ENCODE measurements at places on chromosomes 2 and 18.
A peak's percentile ranks its signal among the peaks of the same experiment; 100 is the strongest.

GRCh38 chr2:208204166-208204565 lies 14.3 kb upstream of the C2orf80 start:
- no peak for DNase-seq
- H3K4me3 ChIP-seq, result no peak overlapping the region
- H3K36me3 ChIP-seq, result no peaks in the 10 kb centered on the region
- H3K4me1 ChIP-seq, result no peaks in the 10 kb centered on the region

- H3K27ac ChIP-seq, result no peak overlapping the region
- no peak for DNase-seq
- H3K4me1 ChIP-seq, result peaks cover 29% of the 10 kb centered on the region
These were observed 50.5 kb downstream of the DDX1 start for GRCh38 chr2:15642011-15642814.

- peaks cover 7% of the 10 kb centered on the region for H3K4me1 ChIP-seq
- no peaks in the 10 kb centered on the region for H3K27me3 ChIP-seq
- DNase-seq, result no peak
- no peaks in the 10 kb centered on the region for H3K36me3 ChIP-seq
These were observed 2.4 kb downstream of the FAM171B start for GRCh38 chr2:186696290-186696689.

DNA sequence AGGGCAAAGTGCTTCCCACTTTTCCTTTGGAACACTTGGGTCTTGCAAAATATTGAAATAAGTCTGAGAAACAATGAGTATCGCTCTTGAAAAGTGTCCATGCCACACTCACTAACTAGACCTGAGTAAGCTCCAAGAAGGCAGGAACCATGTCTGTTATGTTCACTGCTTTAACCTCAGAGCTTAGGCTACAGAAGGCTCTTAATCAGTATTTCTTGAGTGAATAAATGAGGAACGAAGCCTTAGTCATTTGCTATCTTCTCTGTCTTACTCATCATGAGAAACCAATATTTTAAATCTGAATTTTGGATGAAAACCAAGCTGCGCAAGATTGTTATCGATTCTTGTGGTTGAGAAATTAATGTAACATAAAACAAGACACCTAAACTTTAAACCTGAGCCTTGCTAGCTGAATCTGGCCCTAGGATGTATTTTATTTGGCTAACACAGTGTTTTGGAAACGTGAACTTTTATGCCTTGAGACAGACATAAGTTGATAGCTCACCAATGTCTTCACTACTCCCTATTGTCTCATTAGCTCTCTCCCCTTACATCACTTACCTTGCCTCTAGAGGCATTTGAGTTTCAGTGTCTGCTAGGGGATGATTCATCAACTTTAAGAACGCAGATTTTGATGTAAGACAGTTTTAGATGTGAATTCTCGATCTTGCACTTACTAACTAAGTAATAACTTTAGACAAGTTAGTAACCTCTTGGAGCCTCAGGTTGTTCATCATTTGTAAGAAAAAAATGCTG lies 392.8 kb upstream of the MEIS1 start:
- H3K4me3 ChIP-seq, result no peak overlapping the region
- no peaks in the 10 kb centered on the region for H3K4me1 ChIP-seq
- H3K36me3 ChIP-seq, result no peaks in the 10 kb centered on the region
- H3K27ac ChIP-seq, result no peak overlapping the region
- DNase-seq, result no peak

GRCh38 chr18:62338446-62339105 lies 13.5 kb downstream of the TNFRSF11A start:
- no peaks in the 10 kb centered on the region for H3K4me1 ChIP-seq
- no peak for DNase-seq
- H3K4me3 ChIP-seq, result no peak overlapping the region
- H3K27me3 ChIP-seq, result no peaks in the 10 kb centered on the region
- no peaks in the 10 kb centered on the region for H3K36me3 ChIP-seq

- no peak overlapping the region for H3K27ac ChIP-seq
- no peaks in the 10 kb centered on the region for H3K36me3 ChIP-seq
- DNase-seq, result no peak
- no peak overlapping the region for H3K4me3 ChIP-seq
- H3K4me1 ChIP-seq, result no peaks in the 10 kb centered on the region
These were observed 50.5 kb downstream of the KLHL29 start for GRCh38 chr2:23435250-23436035.

- H3K36me3 ChIP-seq, result no peaks in the 10 kb centered on the region
- H3K4me1 ChIP-seq, result no peaks in the 10 kb centered on the region
- no peaks in the 10 kb centered on the region for H3K27me3 ChIP-seq
- no peak for DNase-seq
These were observed 12.4 kb downstream of the LMAN2L start for GRCh38 chr2:96727431-96727830.

DNA sequence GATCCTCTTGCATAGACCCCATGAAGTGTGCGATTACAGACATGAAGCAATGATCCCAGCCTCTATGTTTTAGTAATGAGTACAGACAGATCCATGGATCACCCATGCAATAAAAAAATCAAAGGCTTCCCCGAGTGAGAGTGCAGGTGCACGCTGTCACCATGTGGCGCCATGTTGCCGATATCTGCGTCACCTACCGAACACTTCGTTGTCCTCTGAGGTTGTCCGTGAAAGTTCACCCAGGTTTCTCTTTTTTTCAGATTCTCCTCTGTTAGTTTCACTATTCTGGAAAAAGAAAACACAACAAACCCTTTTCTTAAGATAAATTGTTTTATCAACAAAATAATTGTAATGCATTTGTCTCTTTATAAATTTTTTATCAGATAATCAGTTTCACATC lies 66.5 kb downstream of the MBP start:
- H3K4me1 ChIP-seq, result peaks cover 30% of the 10 kb centered on the region
- no peak for DNase-seq
- no peak overlapping the region for H3K4me3 ChIP-seq

DNA sequence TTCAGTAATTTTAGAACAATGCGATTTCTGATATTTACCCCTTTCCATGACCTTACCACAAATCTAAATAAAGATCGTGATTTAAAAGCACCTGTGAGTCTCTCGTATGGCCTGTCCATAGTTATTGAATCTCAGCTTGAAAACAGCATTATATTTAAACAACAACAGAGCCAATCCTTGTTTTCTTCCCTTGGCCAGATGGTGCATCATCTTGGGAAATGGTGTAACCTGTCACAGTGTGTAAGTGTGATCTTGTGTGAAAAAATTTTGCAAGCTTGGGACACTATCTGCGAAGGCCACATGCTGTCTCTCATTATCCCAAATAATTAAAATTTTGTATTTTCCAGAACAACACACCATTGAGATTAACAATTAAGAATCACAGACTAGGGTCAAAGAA lies 262.7 kb upstream of the SPHKAP start:
- no peaks in the 10 kb centered on the region for H3K36me3 ChIP-seq
- H3K27ac ChIP-seq, result no peak overlapping the region
- H3K27me3 ChIP-seq, result no peaks in the 10 kb centered on the region
- H3K4me1 ChIP-seq, result no peaks in the 10 kb centered on the region
- no peak overlapping the region for H3K4me3 ChIP-seq

DNA sequence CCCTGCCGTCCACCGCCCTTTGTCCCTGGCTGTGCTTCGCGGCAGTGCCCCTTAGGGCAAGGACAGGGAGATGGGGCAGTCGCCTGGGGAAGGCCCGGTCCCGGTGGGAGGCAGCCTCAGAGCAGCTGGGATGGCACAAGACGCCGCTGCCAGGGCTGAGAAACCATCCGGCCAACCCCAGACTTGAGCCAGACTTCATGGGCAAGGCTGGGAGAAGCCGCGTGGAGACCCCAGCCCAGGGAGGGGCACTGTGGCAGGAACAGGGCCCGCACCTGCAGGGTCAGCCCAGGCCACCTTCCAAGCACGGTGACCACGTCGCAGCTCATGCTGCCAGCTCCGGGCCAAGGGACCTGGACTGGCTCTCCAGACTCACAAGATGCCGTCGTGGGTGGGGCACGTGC lies 84.0 kb downstream of the NFATC1 start:
- H3K4me3 ChIP-seq, result no peak overlapping the region
- no peak overlapping the region for H3K27ac ChIP-seq
- H3K27me3 ChIP-seq, result no peaks in the 10 kb centered on the region
- peak; percentile 56 for DNase-seq
- H3K36me3 ChIP-seq, result peaks cover 13% of the 10 kb centered on the region

GRCh38 chr2:239292531-239292930 lies 108.3 kb downstream of the HDAC4 start:
- H3K27me3 ChIP-seq, result no peaks in the 10 kb centered on the region
- peak overlapping the region; percentile 82 for H3K27ac ChIP-seq
- peak; percentile 5 for DNase-seq

- H3K27me3 ChIP-seq, result no peaks in the 10 kb centered on the region
- H3K4me3 ChIP-seq, result no peak overlapping the region
- DNase-seq, result no peak
These were observed 59.0 kb upstream of the ZNF532 start for GRCh38 chr18:58805467-58806187.

DNA sequence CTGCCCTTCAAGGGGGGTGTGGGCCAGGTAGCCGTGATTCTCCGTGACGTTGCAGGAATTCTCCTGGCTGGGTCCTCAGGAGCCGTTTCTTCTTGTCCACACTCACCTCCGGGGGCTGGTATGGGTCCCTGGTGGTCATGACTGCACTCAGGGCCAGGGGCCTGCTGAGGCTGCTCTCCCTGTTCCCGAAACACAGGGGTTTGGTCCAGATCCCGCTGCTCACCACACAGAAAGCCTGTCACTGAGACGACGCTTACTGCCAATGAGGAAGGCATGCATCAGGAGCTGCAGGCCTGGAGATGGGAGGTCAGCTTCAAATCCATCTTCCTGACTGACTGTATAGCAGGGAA lies 160.7 kb downstream of the RTP5 start:
- no peak overlapping the region for H3K4me3 ChIP-seq
- DNase-seq, result no peak
- no peaks in the 10 kb centered on the region for H3K36me3 ChIP-seq
- H3K27me3 ChIP-seq, result no peaks in the 10 kb centered on the region
- no peaks in the 10 kb centered on the region for H3K4me1 ChIP-seq

Data from heart left ventricle (tissue), 16 donors.